Subcutaneous preadipocyte (primary cell): ENCODE measurements at places on chromosomes 7 and 10. TPM values are rescaled to one million over a fixed set of nuclear protein-coding genes. Genes with fewer than 3 reads are reported as not detected.

ADRA2A gene
- total RNA-seq: 1.5 TPM in 1 of 2 replicates, not detected in the other

RAMP3 gene
- total RNA-seq: not detected in 2 replicates

OSBPL3 gene
- total RNA-seq: 20.6 and 36.8 TPM in 2 replicates

CYP3A7 gene
- not detected in 2 replicates for total RNA-seq

ANKRD1 gene
- total RNA-seq: 0.20 TPM in 1 of 2 replicates, not detected in the other

SEMA3A gene
- total RNA-seq: 5.1 and 43.0 TPM in 2 replicates

SPDYE5 gene
- not detected in 2 replicates for total RNA-seq

SUMF2 gene
- total RNA-seq: 153 and 177 TPM in 2 replicates

DKK1 gene
- 55.9 and 92.1 TPM in 2 replicates for total RNA-seq

ITGB8 gene
- total RNA-seq: 0.39 and 11.8 TPM in 2 replicates

NACAD gene
- 0.73 and 0.78 TPM in 2 replicates for total RNA-seq

GFRA1 gene
- 0.39 and 1.1 TPM in 2 replicates for total RNA-seq

DNAH11 gene
- total RNA-seq: under 0.01 and 0.37 TPM in 2 replicates

CD36 gene
- total RNA-seq: 35.6 and 84.1 TPM in 2 replicates

TSPAN12 gene
- total RNA-seq: 0.37 and 0.78 TPM in 2 replicates

SKAP2 gene
- total RNA-seq: 21.7 and 25.4 TPM in 2 replicates

ASZ1 gene
- total RNA-seq: not detected in 2 replicates

ZNF853 gene
- under 0.01 TPM in 1 of 2 replicates, not detected in the other for total RNA-seq

CPA4 gene
- total RNA-seq: under 0.01 and 1.6 TPM in 2 replicates

SPAG6 gene
- not detected in 2 replicates for total RNA-seq

NME8 gene
- not detected in 2 replicates for total RNA-seq
